Endothelial cell (in vitro differentiated cells): ENCODE measurements at places on chromosomes 6 and 20. TPM values are rescaled to one million over a fixed set of nuclear protein-coding genes. Genes with fewer than 3 reads are reported as not detected.

GRCh38 chr6:125787791-125788190 lies 3.0 kb upstream of the NCOA7 start:
- DNase-seq = no peak

- DNase-seq = no peak
Measured at GRCh38 chr6:138013959-138014358, 93.3 kb downstream of the PERP start.

DNA sequence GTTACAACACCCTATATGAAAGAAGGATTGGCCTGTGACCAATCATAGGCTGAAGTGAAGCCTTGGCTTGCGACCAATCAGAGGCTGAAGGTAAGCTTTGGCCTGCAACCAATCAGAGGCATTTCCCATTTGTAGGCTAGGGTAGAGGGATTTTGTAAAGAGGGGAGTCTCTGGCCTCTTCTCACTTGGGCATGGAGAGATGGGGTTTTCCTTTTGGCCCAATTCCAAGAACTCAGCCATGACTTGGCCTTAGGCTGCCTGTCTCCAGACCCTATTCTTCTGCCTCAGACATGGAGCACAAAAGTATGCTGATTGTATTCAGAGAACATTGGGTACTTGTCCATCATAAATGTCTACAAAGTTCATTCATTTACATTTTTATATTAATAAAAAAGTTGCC lies 308.3 kb downstream of the UTRN start:
- no peak for DNase-seq

DNA sequence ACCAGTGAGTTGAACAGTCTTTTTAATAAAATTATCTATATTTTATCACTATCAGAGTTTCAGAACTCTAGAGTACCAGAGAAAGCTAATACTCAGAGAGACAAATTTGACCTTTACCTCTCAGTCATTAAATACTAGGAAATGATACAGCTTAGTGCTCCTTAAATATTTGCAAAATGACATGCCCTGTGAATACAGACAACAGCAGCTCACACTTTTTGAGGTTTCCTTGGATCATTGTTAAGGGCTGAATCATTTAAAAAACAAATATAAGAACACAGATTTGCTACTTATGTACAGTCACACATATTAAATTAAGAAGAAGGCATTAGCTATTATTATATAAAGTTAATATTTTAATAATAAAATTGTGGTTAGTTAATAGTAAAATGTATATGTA lies 1158.7 kb upstream of the EYS start:
- no peak for DNase-seq

GRCh38 chr6:37230104-37230503 lies 27.5 kb upstream of the TBC1D22B start:
- no peak for DNase-seq

Gene CEP85L
- total RNA-seq = 22.2 TPM

Gene PHF1
- total RNA-seq = 60.0 TPM

Gene DSTN
- total RNA-seq = 142 TPM

DNA sequence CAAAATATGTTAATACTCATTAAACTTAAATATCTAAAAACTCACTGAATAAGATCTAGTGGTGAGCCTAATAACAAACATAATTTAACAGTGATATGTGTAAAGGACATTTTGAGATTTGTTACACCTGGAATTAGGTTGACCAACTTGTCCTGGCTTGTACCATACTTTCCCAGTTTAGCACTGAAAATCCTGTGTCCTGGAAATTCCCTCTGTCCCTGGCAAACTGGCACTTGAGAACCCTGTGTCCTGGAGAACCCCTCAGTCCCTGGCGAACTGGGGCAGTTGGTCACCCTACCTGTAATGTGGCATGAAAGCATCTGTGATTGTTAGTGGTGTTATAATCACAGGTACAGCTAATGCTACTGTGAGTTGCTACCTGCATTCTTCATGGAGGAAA lies 6.9 kb upstream of the PRND start:
- DNase-seq = no peak

Gene CFAP206
- total RNA-seq = 0.54 TPM

GRCh38 chr6:18343741-18344140 lies 43.4 kb upstream of the RNF144B start:
- DNase-seq = no peak

Gene IL17F
- not detected for total RNA-seq

DNA sequence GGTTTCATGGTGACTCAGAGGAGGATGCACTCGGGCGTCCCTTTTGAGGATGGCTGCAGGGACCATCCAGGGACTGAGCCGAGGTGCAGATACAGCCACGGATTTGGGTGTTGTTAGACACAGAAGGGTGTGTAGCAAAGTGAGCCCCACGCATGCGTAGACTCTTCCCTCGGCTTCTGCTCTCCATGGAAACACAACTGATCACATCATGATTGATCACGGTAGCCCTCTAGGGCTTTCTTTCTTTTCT lies 606 bp upstream of the ULBP1 start:
- peak; percentile 43 for DNase-seq

GRCh38 chr6:122214605-122215318 lies 184.7 kb upstream of the HSF2 start:
- DNase-seq = no peak

Gene TMEM74B
- total RNA-seq = 35.4 TPM

DNA sequence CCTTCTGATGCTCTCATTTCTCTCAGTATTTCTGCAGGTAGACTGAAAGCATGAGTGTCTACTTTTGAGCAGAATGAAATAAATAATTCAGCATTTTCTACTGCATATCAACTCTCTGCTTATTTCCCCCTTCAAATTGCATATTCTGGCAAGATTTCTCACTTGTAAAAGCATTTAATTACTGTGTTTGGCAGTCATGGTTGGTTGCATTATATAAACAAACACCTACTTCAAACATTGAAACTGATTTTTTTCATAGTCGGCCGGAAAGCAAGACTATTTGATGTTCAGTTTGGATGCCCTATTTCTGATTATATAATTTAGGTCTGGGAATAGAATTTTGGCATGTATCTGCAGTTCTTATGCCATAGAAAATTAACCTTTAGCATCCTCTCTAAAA lies 73.1 kb downstream of the PLEKHG1 start:
- DNase-seq = no peak

- DNase-seq = no peak
Measured at GRCh38 chr6:137341681-137342195, 122.6 kb upstream of the IFNGR1 start.

DNA sequence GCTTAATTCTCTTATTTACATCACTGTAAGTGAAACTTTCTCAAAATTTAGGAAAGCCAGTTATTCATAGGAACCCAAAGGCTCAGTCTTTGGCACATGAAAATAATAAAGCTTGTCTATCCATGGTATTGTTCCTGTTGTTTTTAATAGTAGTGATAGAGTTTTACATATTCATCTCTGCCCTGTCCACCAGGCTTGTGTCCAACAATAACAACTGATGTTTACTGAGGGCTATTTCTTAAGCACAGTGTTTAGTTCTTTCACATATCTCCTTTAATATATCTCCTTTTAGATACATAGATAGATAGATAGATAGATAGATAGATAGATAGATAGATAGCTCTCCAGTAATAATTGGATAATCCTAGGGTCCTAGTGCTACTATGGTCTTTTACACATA lies 34.2 kb downstream of the FOXQ1 start:
- DNase-seq = no peak

DNA sequence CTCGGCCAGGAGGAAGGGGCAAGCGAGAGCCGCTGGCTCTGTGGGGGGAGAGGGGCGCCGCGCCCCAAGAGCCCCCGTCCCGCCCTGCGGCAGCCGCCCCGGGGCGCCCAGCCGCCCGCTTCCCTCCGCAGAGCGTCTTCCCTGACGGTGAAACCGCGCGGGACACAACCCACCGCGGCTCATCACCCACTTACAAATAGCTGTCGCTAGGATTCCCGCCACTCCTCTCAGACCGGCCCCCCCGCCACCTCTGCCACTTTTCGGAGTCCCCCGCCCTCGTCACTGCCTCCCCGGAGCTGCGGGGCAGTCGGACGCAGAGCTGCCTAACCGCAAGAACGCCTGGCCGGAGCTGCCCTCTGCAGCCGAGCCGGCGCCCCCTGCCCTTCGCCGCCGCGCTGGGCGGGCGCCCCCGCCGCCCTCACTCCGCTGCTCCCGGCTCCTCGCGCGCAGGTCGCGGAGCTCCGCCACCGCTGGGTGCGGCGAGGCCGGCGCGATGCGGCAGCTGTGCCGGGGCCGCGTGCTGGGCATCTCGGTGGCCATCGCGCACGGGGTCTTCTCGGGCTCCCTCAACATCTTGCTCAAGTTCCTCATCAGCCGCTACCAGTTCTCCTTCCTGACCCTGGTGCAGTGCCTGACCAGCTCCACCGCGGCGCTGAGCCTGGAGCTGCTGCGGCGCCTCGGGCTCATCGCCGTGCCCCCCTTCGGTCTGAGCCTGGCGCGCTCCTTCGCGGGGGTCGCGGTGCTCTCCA lies at the start of gene SLC35D3:
SLC35D3 (plus strand) TSS at position 366 of the 749 bp plus-strand sequence; CDS start at position 494, 128 bp downstream.
- DNase-seq = peak; percentile 42

GRCh38 chr6:16498237-16498636 lies 259.9 kb downstream of the GMPR start:
- no peak for DNase-seq

- no peak for DNase-seq
Measured at GRCh38 chr6:85005494-85005893, 241.1 kb upstream of the TBX18 start.

Gene TNFRSF21
- total RNA-seq = 32.5 TPM

Gene BANF2
- total RNA-seq = not detected

DNA sequence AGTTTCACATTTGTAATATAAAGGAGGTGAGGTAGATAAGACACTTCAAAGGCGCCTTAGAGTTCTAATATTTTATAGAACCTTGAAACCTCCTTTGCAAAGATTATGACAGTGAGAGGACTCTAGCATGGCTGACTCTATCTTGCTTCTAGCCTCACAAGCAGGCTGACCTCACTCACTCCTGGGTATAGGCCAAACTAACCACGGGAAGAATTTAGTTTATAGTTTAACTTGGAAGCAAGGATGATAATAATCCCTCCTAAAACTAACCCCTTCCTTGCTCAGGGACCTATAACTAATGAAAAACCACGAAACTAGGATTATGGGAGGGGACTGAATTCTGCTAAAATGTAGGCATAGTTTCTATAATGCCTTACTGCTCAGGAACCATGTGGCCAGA lies 84.3 kb downstream of the FILIP1 start:
- no peak for DNase-seq

DNA sequence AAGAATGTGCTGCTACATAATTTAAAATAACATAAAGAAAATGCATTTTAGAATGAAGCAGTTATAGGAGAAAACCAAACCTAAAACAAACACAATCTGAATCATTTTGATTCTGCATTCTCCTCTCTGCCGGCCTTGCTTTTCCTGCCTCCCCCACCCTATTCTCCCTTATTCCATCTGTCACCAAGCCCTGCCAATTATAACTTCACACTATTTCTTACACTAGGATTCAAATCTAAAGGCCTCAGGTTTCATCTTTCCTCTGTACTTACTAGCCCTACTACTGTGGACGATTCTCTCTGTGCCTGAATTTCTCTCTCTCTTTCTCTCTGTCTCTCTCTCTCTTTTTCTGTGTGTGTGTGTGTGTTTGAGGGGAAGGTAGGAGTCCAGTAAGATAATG lies 18.7 kb upstream of the PRIM2 start:
- no peak for DNase-seq

Gene POU3F2
- 0.08 TPM for total RNA-seq
